Upper lobe of left lung (tissue), 6 donors: ENCODE measurements at places on chromosomes 1 and 21. TPM values are rescaled to one million over a fixed set of nuclear protein-coding genes. Genes with fewer than 3 reads are reported as not detected.

GRCh38 chr1:203274603-203275381 is 30.5 kb upstream of the BTG2 start:
- no peak for DNase-seq

DNA sequence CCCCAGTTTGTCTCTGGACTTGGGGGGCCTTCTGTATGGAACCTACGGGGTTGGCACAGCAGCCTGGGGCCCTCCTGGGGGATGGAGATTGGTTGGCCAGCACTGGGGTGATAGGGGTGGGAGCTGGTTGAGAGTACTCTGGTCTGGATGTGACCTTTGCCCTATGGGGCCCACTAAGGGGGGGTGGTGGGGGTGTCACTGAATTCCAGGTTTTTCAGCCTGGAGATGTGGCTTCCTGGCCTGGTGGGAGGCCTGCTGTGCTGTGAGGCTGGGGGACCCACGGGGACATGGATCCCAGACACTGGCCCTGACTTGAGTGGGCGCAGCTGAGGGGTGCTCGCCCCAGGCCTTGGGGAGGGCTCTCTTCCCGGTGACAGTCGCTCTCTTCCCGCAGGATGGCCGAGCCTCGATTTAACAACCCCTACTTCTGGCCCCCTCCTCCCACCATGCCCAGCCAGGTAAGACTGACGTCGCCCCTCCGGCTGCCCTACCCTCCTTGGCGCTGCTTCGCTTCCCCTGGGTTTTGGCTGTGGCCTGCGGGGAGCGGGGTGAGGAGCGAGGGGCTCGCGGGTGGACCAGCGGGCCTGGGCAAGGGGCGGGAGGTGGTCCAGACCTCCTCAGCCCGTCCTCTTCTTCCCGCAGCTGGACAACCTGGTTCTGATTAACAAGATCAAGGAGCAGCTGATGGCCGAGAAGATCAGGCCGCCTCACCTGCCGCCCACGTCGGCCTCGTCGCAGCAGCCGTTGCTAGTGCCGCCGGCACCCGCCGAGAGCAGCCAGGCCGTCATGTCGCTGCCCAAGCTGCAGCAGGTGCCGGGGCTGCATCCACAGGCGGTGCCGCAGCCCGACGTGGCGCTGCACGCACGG is 19.6 kb downstream of the ZNF362 start:
- DNase-seq = peak; percentile 77

DNA sequence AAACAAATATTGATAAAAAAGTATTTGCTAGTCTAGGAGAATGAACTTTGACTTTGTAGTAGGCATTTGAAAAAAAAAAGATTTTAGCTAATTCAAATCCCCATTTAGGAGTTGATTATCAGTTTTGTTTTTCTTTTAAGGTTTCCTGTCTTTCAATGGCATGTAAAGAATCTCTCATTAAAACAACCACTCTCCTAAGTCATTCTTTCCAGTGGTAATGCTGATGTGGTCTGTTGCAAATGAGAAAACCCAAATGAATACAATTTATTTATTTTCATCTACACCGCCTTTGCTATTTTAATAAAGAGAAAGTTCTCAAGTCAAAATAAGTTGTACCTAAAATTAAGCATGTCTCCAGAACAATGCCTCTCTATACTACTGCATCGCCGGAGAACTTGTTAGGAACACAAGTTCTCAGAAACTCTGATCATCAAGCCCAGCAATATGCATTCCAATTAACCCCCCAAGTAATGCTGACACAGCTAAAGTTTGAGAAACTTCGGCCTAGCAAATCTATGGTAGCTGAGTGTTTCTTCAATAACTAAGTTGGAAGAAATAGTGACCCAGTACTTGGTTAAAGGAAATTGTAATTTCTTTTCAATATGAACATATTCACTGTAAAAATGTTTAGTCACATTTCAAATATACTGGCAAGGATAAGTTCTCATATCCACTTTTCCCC is 255.1 kb downstream of the PTPRC start:
- no peak for DNase-seq

DNA sequence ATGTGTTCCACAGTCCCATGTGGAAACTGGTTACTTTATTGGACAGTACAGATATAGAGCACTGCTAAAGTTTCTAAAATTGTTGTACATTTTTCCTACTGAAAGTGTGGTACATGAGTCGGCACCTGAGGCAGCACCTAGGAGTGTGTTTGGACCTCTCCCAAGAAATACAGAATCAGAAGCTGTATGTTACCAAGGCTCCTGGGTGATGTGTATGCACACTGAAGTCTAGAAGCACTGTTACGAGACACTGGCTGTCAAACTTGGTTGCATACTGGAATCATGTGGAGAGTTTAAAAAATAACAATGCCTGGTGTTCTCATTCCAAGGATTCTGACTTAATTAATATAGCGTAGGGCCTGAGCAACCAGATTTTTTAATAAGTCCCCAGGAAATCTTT is 46.6 kb downstream of the ERO1B start:
- no peak for DNase-seq

DNA sequence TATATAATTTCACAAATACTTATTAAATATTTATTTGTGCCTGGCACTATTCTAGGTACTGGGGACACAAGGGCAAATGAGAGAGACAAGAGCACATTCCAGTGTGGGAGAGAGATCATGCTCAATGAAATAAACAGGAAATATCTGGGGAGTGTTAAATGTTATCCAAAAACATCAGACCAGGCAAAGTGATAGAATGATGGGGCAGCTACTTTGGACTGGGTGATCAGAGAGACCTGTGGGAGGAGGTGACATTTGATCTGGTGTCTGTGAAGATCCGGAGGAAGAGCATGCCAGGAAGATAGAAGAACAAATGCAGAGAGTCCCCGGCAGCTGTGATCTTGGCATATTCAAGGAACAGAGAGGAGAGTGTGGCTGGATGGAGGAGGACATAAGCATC is 27.5 kb upstream of the GNG12 start:
- DNase-seq = no peak

GRCh38 chr1:164891615-164892014 is 332.6 kb downstream of the PBX1 start:
- no peak for DNase-seq

DNA sequence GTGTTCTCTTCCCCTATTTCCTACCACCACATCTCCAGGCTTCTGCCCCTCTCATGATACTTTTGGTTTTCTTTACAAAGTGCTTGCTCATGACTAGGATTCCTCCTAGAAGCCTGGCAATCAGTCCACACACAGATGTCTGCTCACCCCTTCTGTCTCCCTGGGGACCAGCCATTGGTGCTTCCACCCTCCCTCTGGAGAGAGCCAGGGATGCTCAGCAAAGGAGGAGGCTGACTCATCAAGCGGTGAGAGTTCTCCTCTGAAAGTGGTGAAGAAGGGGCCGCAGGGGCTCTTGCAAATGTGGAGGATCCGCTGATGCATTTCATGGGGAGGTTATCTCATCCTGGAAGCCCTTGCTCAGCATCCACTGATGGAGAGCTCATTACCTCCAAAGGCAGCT is 14.5 kb downstream of the NT5C1A start:
- DNase-seq = no peak

DNA sequence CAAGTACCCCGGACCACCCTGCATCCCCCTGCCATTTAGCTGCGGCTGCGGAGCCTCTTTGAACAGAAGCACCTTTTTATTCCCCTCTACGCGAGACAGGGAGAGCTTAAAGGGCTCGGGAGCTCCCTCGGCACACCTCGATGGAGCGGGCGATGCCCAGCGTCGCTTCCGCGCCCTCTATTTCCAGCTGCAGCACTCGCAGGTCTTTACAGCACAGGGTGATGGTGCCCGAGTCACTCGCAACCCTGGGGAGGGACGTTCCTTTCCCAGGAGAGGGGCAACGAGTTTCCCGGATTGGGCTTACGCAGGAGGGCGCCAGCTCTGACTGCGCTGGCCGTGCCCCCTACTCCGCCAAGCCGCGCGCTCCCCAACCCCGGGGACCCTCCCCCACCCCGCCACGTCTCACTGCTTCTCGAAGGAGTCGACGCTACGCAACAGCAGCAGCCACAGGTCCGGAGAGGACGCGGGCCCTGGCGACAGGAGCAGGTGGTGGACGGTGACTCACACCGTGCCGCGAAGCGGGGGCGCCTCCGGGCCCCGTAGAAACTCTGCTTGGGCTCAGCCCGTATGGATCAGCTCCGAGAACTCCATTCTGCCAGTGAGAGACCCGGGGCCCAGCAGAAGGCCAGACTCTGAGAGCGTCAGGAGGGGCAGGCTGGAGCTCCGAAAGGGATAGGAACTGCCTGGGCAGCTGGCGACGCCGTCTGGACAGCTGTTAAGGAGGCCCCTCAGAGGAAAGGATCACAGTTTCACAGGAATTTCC is 5.8 kb upstream of the FAM167B start:
- DNase-seq = peak; percentile 73

DNA sequence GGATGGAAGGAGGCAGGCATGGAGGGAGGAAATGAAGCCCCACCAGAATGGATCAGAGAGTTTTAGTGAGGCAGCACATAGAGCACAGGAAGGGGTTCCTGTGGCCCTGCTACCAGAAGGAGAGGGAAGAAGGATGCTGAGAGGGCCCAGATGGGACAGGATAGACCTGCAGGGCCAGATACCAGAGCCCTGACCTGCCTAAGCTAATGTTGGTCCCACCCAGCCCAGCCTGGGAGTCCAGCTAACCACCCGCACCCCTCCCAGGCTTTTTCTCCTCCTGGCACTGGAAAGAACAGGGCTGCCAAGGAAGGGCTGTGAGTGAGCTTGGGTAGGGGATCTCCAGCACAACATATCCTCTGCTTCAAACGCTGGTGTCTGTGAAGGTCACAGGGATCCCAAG is 6.9 kb downstream of the NECTIN4 start:
- no peak for DNase-seq

GRCh38 chr1:182227864-182228547 is 163.6 kb downstream of the GLUL start:
- DNase-seq = no peak

DNA sequence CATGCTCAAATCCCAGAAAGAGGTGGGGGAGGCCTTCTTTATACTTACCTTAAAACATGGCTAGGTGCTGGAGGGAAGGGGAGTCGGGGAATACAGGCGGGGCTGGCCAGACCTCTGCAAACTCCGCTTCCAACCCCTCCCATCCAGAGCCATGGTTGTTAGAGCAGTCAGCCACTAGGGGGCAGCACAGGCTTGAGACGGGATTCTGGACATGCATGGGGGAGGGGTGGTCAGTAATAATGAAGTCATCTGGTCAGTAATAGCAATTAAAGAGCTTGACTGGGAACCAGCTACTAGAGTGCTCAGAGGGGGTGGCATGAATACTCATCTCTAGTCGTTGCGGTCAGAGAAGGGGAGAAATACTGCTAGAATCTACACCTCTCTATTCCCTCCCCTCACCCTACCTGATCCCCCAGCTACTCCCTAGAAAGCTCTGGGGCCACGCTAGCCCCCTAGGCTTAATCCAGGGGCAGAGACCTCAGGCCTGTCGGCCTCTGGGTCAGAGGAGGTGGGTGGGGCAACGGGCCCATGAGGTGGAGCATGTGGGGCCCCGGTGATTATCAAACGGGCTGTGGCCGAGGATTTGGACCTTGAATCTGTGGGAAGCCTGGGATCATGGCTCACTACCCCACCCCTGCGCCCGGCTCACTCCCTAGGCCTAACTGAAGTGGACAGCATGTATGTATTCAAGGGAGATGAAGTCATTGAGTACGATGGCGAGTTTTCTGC is 2.9 kb downstream of the CASQ1 start:
- no peak for DNase-seq

DNA sequence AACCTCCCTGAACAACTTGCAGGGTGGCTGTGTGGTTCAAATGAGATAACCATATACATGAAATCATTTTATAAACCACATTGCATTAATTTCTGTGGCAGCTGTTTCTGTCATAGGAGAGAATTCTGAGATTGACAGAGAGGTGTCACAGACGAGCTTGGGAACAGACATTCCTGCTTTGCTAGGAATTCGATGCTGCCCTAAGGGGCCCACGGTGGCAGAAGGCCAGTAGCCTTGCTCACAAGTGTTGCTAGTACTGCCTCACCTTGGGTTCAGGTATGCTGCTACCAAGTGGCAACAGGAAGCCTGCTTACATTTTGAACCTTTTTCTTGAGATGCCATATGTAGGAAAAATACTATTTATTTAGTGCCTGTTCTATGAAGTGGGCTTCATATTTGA is 13.4 kb downstream of the KCNA10 start:
- DNase-seq = no peak

DNA sequence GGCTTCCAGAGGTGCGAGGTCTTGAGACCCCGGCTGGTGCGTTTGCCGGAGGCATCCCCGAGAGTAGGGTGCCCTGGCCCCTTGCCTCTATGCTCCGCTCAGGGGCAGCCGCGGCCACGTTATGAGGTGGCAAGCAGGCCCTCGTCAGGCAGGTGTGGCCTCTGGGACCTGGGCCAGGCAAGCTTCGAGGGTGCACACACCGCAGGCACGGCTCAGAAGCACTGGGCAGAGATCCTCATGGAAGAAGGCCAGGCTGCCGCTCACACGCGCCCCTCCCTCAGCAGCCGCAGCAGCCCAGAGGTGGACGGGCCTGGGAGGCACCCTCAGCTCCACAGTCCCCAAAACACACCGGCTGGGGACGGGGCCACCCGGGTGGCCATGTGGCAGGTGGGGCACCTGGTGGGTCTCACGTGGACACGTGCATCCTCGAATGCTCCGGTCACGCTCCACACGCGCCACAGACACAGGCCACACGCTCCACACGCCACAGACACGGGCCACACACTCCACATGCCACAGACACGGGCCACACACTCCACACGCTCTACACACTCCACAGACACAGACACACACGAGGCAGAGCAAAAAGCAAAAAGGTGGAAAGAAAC is 6.5 kb downstream of the SDF4 start:
- no peak for DNase-seq

The SNAPIN gene
- 33.1 TPM for total RNA-seq

The NIBAN1 gene
- total RNA-seq = 23.0 TPM

The PRUNE1 gene
- 27.7 TPM for total RNA-seq

The NUP210L gene
- total RNA-seq = not detected

The ZBTB7B gene
- 77.5 TPM for total RNA-seq

The OR14K1 gene
- not detected for total RNA-seq

The LRRC3 gene
- total RNA-seq = 4.6 TPM

The SLAMF9 gene
- not detected for total RNA-seq

The PTPRF gene
- total RNA-seq = 201 TPM

The S100A2 gene
- total RNA-seq = not detected

The SASS6 gene
- 1.9 TPM for total RNA-seq
